Stromal cell of bone marrow (primary cell): ENCODE measurements at places on chromosomes 2 and 18.
A peak's percentile ranks its signal among the peaks of the same experiment; 100 is the strongest.

DNA sequence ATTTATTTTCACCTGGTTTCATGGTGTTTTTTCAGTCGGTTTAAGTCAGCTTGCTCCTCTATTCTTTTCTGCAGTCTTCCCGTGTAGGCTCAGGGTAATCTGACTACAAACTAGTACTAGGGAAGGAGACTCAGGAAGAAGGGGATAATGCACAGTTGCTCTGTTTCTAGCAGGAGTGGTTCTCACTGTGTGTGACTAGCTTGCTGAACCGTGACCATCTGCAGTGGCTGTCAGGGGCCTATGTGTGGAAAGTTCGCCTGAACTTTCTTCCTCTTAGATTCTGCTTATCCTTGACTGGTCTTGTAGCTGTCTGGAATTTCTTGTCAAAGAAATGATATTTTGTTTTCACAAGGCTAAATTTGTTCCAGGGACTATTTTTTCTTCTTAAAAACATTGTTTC lies 46.3 kb upstream of the AQP4 start:
- DNase-seq: no peak

GRCh38 chr2:222993920-222994650 lies 57.9 kb upstream of the KCNE4 start:
- peak; percentile 96 for DNase-seq

DNA sequence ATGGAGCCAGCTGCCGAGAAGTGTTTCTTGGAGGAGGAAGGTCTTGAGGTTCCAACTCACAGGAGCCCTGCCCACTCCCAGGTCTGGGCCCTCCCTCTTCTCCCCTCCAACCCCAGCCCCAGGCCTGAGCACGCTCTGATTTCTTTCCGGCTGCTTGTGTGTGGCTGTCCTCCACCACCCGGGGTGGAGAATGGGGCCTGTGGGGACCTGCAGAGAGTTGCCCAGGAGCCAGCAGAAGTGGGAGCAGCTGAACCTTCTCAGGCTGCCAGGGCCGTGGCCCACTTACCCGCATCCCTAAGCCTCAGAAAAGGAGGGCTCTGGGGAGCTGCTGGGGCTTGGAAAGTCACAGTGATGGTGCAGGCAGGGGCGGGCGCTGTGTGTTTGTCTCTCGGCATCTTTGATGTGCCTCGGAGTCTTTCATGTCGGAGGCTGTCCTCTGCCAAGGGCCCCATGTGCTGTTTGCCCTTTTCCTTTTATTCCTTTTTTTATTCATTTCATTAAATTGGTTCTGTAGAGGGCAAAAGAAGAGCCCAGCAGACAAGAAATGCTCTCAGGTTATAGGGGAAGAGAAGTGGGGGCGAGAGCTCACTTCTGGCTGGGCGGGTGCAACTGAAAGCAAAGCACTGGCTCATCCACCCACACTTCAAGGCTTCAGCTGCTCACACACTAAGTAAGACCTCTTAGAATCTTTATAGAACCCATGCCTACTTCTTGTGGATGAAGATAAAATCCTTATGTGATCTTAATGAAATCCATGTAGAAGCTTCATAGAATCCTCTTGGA lies 52.5 kb downstream of the SDC1 start:
- DNase-seq: no peak

- no peak for DNase-seq
Observed at GRCh38 chr18:26133652-26134051, at the start of gene PSMA8. Gene PSMA8, plus strand, starts transcription at chr18:26133869. Its CDS starts 97 bp downstream, at chr18:26133966.

GRCh38 chr2:121999264-121999663 lies 243.8 kb downstream of the TSN start:
- no peak for DNase-seq

- peak; percentile 80 for DNase-seq
Observed at GRCh38 chr18:55243857-55244256, 284.6 kb upstream of the CCDC68 start.

DNA sequence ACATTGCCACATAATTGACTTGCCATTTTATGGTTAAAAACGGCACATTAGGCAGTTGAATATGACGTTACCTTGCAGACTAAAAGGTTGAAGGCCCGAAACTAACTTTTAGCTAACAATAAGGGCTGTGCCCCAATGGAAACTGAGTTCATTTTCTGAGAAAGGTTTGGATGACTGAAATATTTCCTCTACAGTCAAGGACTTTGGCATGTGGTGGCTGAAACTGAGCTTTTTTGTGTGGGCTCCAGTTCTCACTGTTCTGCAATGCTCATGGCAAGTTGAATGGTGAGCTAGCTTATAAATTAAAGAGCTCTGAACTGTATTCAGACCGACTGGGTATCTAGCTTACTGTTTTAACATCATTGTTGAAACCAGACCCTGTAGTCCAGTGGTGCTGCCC lies 23.8 kb upstream of the TXNDC2 start:
- no peak for DNase-seq

DNA sequence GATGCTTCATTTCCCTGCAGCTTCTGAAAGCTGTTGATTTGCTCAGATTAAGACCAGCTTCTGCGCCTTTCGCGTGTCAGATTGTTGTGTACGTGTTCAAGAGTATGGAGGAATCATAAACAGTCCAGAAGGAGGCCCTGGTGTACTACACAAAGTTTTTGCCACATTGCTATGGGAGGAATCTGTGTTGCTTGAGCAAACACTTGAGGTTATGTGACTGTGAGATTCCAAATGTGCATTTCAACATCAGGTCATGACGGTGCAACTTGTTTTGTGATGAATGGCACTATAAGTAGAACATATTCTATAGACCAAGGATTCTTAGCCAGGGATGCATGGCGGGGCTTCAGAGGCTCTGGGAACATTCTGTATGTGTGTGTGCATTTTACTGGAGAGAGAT lies 35.0 kb downstream of the SRSF7 start:
- DNase-seq: peak; percentile 49

GRCh38 chr18:46718501-46719341 lies 38.1 kb downstream of the ST8SIA5 start:
- DNase-seq: peak; percentile 45

- no peak for DNase-seq
Observed at GRCh38 chr2:218086478-218086877, 17.4 kb downstream of the RUFY4 start.

GRCh38 chr2:200130762-200131166 lies 175.4 kb downstream of the MAIP1 start:
- no peak for DNase-seq

DNA sequence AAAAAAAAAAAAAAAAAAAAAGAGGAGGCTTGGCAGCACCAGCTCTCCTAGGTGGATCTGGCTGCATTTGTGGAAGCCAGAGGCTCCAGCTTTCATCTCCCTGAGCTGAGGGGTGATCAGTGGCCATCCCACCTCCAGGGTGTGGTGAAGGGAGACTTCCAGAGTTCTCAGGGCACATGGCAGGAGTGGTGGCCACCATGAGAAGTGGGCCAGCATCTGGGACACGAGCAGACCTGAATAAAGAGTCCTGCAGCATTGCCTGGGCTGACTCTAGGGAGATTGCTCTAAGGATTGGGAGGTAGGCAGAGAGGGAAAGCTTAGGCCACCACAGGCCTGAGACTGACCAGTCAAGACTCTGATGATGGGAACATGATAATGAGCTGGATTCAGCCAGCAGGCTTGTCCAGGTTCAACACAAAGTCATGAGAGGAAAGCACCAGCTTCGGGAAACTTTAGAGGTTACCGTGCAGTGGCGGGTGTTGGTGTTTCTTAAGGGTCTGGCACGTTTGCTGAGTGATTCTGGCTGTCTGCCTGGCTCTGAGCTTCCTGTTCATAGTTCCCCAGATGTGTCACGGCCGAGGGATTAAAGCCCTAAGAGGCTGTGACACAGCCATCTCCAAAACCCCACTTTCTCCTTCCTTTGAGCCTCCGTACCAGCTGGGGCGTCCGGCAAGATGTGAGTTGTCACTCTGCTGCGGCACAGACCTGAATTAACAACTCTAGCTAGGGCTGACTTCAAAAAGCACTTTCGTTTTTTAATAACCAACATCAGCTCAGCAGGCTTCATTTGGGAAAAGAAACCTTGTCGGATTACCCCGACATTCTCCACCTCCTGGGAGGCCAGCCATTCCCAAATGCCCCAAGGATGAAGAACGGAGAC lies 38.3 kb upstream of the IL1R1 start:
- peak; percentile 87 for DNase-seq

DNA sequence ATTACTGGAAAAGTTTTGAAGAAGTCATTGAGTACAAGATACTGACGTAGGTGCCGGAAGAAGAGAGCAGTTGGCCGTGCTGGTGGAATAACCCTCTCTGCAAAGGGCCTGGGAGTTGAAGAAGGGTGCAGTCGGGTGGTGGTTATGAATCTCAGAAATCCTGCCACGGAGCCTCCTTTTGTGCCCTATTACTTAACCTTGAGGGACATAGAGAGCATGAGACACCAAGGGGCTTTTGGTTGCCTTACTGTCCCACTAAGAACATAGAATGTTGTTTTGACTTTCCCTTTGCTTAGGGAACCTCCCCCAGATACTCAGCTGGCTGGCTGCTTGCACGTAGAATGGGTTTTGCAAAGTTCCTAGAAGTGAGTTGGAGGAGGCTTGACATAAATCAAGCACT lies 1.3 kb upstream of the CD28 start:
- DNase-seq: no peak

DNA sequence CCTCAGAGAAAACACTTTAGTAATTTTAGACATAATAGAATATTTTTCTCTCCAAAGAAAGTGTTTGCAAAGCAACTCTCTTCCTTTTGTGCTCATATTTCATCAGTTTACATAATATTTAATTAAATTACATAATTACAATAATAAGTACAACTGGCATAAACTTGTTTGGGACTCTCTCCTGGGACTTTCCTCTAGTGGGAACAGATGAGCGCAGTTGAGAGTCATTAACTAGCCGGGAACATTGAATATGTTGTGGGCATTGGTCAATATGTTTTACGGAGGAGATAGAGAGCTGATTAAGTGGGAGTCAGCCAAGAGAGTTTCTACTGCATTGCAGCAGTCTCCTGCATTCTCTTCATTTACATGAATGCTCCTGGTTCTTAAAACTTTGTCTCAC lies 607.7 kb downstream of the ARHGAP15 start:
- no peak for DNase-seq

DNA sequence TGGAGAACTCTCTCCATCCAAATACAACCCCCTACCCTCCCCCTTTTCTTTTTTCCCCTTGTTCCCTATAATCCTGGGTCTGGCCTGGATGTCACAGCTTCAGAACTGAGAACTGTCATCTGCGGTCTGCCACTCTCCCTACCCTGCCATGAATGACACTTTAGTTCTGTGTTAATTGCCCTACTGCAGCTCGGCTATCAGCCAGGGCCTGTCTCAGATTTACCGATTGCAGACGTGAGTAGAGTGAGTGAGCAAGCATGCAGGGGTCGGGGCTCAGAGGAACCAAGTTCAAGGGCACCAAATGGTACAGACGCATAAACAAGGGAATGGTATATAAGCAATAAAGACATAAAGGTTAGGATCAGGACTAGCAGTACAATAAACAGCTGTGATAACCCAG lies 967.8 kb downstream of the BCL11A start:
- DNase-seq: no peak

GRCh38 chr18:21117409-21118131 lies 6.0 kb upstream of the ROCK1 start:
- peak; percentile 80 for DNase-seq

- peak; percentile 90 for DNase-seq
Observed at GRCh38 chr2:18910843-18911242, 321.5 kb upstream of the NT5C1B start.

DNA sequence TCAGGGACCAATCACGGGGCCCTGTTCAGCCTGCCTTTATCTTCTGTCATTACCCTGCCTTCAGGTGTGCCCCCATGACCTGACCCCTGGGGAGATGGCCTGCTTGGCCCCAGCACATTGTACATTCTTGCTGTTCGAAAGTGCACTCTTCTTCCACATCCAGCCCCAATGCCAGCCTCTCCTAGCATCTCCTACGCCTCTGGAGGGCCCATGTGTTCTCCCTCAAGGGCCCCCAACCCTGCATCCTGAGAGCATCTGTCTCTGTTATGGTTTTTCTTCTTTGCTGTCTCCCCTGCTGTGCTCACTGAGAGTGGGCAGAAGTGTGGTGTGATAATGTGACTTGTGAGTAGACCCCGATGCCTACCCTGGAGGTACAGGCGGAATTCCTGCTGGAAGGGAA lies 41.5 kb upstream of the OTOS start:
- no peak for DNase-seq

- no peak for DNase-seq
Observed at GRCh38 chr18:35637227-35637626, 55.7 kb downstream of the GALNT1 start.

DNA sequence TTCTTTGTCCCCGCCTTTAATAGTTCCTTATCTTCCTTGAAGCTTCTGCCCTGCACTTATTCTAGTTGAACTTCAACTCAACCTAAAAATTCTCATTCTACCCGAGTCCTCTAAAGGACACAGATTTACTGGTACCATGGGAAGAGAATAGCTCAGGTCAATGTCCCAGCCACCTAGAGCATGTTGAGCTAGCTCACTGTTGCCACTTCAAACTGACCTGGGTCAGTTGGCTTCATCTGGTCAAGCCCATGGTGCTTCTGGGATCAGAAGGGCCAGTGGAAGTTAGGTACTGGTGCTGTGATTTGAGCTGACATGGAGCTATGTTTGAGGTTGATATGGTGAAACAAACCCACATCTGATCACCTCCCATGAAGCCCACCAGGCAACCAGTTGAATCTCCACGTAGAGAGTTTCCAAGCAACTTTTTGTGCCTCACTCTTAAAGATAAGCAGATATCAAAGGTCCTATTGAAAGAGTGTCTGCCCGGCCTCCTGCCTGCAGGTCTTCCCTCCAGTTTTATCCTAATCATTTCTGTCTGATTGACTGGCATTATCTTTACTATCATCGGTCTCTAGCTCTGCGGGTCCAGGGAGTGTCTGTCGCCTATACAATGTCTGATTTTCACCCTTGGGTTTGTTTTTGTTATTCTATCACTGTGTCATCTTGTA lies 17.2 kb downstream of the GREB1 start:
- DNase-seq: no peak

- no peak for DNase-seq
Observed at GRCh38 chr2:157439824-157440186, 4.1 kb downstream of the CYTIP start.

DNA sequence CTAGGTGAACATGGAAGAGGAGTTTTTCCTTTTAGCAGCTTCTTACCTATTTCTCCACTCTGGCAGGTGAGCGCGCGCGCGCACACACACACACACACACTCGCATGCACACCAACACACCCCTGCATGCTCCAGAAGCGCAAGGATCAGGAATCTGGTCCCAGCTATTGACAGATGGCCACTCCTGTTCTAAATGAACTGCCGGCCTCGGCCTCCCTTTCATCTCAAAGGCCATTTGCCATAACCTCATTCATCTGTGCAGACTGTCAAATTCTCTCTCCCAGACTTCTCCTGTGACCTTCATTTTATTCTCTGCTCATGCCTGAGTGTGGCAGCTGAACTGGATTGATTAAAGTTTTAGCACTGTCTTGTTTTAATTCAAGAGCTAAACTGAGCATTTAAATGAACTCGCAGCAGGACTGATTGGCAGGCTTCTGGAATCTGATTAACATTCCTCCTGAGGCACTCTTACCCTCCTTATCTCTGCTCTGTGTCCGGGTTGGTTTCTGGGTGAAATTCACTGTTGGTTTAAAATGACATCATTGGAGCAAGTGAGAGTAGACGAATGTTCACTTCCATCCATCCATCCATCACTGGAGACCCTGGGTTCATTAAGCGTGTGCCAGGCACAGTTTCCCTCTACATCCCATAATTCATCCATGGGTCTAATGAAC lies 58.8 kb downstream of the FECH start:
- no peak for DNase-seq

GRCh38 chr2:38344813-38345212 lies 32.3 kb downstream of the ATL2 start:
- DNase-seq: no peak
